ENCODE measurements at places on chromosomes 7 and 10.

DNA sequence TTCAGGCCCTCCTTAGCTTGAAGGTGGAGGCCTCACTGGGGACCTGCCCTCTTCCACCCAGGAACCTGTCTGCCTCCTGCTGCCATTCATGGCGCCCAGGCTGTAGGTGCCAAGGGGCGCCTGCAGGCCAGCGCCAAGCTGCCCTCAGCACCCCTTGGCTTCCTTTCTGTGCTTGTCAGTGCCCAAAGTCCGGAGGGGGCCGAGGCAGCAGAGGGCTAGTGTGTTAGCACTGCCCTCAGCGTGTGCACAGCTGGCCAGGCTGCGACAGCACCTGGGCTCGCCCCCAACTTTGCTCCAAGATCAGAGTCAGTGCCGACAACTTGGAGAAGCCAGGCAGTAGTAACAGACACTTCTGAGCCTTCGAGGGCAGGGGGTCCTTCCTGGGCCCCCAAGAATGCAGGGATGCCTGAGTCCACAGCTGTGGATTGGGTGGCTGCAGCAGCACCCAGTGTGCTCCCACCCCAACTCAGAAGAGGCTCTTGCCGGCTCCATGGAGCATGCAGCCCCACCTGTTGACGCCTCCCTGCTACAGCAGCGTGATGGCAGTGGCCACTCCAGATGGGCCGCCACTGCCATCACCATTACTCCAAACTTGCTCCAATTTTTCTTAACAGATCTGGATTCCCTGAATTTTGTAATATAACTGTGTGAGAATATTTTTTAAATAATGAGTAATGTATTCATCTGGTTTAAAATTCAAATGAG is 41.7 kb downstream of the CACUL1 start:
- no peak for DNase-seq

GRCh38 chr7:141221007-141221612 is 147.2 kb downstream of the TMEM178B start:
- no peak for DNase-seq

DNA sequence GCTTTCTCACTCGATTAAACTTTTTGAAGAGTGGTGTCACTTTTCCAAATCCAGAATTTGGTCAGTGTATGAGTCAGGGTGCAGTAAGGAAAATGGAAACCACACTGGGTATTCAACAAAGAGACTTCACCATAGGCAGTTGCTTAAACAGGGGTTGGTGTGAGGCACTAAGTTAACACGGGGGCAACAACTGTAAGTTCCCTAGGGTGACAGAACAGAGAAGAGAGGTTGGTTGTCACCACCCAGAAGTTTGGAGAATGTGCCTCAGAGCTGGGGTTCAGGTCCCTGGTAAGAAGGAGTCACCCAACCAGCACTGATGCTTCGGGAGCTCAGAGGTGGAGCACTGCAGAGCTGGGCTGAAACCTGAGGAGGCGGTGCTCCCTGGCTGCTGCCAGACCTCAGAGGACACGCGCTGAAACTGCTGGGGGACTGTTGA is 170.4 kb downstream of the ARID5B start:
- no peak for DNase-seq

DNA sequence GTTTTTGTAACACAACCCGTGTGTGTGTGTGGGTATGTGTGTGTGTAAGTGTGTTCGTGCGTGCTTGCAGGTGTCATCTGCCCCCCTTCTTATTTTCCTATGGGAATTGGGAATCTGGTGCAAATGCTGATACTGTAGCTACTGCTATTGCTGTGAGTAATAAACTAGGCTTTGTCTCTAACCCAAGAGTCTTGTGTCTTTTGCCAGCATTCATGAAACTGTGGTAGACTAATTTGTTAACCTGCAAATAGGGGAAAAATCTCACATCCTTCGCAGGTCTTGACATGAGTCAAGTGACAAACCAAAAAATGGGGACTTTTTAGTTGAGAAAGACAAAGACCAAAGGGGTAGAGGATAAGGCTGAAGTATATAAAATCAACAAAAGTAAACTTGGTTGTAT is 57.9 kb upstream of the FAM133B start:
- no peak for DNase-seq

- no peak for DNase-seq
These were observed 104.2 kb downstream of the DNAJB6 start for GRCh38 chr7:157441023-157441399.

- DNase-seq: no peak
These were observed 47.0 kb upstream of the RPA3 start for GRCh38 chr7:7765422-7765821.

- DNase-seq: no peak
These were observed 357.1 kb downstream of the PCLO start for GRCh38 chr7:82805527-82805960.

- DNase-seq: no peak
These were observed 1.4 kb downstream of the HPSE2 start for GRCh38 chr10:99234041-99234790.

- no peak for DNase-seq
These were observed 13.3 kb downstream of the SLC26A5 start for GRCh38 chr7:103432712-103433111.

- DNase-seq: no peak
These were observed 14.5 kb upstream of the RNF216 start for GRCh38 chr7:5795752-5796475.

DNA sequence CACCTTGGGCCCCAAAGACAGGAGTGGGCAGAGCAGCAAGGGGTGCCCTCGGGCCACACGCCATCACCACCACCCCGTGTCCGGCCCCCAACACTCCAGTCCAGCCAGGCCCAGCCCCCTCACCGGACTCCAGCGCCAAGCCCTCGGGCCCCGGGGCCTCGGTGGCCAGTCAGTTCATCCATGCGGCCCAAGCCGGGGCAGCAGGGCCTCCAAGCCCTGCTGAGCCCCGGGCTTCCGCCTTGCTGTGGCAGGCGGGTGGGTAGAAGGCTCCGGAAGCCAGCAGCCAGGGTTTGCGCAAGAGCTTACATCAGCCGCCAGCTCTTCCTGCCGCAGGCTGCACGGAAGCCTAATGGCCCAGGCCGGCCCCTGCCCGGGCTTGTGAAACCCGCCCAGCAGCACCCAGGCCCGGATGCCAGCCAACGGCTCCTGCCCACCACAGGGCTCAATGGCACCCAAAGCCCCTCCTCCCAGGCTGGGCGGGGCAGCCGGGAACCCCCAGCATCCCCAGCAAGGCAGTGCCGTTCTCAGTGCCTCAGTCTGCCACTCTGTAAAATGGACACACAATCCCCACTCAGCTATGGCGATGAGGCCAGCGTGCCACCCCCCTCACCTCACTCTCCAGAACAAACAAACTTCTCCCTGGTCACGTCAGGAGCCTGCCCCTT is 26.5 kb downstream of the TNRC18 start:
- DNase-seq: no peak

DNA sequence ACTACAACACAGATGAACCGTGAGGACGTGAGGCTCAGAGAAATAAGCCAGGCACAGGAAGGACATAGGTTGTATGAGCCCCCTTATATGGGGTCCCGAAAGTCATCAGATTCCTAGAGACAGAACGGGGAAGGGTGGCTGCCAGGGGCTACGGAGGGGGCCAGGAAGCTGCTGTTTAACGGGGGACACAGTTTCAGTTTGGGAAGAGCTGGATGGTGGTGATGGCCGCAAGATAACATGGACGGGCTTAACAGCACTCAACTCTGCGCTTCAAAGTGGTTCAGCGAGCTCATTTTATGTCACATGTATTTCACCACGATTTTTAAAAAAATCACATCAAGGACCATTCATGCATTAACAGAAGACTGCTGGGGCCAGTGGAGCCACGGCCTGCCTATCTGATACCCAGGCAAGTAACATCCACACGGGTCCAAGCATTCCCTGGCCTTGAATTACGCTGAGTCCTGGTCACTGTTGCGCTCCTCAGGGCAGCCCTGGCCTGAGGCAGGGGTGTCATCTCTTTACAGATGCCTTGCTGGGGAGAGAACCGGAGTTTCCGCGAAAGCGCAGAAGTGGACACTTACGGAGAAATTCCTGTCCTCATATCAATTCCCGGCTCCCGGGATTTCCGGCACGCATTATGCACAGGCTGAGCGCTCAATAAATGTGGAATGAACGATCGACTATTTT is 1.5 kb downstream of the CARD11 start:
- no peak for DNase-seq

DNA sequence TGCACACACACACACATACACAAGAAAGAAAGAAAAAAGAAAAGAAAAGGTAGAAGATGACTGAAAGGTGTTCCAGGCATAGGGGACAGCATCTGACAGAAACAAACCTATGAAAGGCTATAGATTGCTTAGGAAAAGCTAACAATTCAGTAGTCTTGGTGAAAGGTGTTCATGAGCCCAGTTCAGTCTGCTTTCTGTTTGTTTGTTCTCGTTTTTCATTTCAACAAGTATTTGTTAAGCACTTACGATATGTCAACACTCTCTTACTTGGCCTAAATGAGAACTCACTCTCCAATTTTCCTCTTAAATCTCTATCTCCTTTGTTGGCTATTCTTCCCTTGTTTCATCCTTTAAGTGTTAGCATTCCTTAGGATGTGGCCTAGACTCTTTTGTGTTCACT is 133.2 kb downstream of the GRM8 start:
- no peak for DNase-seq

Measured in NCI-H1092 (cell line).